Stimulated activated CD8-positive, alpha-beta memory T cell treated with anti-CD3 and anti-CD28 coated beads, Interleukin-15, amount 100 ng/mL, for 48 hours (primary cell): ENCODE measurements at places on chromosomes 1 and 21.

DNA sequence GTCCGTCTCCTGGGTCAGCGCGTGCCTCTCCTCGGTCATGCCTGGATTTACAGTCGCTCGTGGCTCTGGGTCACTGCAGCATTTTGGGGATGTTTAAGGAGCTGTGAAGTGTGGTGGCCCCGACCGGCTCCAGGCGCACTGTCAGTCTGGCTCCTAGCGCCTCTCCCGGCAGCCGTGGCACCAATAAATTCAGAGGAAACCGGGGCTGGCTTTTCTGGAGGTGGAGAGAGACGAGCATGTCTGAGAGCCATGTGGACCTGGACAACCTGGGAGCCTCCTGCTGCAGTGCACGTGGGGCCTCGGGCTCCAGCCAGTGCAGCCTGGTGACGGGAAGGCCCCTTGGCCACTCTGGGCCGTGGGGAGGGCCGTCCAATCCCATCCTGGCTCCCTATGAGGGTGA is 17.1 kb downstream of the PLCH2 start:
- DNase-seq, result no peak

- no peak for DNase-seq
Observed at GRCh38 chr1:216812966-216813365, 89.7 kb upstream of the ESRRG start.

DNA sequence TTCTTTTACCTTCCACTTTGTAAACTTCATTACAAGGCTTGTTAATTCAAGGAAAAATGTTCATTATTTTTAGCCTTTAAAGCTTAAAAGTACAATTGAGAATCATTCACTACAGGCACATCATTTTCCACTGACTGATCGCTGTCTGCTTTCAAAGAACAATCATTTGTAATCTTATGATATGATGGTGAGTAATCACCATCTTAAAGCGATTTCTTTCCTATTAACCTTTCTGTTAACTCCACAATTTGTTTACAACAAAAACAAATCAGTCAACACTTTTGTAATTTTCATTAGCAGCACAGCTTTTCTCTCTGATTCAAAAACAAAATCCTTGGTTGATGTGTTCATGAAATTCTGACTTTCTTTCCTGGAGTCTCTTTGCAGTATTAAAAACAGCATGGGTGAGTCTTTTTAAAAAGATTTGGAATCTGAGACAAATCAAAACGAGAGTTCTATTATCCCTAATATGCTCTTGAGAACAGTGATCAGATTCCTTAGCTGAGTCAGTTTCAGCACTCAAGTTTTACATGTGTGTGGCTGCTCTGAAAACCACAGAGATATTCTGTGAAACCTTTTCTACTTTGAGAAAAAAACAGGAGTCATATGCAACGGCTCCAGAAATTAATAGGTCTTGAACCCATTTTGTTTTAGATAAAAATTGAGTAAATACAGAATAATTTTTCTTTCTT is 145.8 kb upstream of the TMPRSS15 start:
- no peak for DNase-seq

DNA sequence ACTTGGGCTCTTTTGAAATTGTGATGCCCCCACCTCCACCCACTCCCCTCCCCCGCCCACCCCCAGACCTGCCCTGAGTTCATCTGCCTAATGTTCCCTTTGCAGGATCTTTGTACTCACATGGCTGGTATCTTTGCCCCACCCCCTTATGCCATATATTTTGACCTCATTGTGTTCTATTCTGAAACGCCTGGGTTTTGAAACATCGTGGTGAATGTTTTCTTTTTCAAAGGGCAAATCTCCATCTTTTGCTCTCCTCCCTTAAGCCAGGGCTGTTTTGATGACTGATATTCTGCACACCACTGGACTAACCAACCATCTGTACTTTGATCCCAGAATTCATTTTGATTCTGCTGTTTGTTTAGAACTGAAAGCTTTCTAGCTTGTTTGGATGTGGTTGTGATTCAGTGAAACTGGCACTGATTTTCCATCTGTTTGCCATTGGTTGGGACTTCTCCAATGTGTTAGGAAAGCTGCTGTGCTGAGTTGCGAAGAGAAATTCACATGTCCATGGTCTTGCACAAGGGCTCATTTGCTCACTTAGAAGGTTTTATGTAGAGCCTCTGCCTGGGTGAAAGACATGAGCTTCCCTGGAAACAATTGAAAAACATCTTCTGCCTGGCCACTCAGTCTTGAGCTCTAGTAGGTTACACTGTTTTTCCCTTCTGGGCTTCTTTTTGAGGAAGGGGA is 16.5 kb downstream of the SMAP2 start:
- no peak for DNase-seq

DNA sequence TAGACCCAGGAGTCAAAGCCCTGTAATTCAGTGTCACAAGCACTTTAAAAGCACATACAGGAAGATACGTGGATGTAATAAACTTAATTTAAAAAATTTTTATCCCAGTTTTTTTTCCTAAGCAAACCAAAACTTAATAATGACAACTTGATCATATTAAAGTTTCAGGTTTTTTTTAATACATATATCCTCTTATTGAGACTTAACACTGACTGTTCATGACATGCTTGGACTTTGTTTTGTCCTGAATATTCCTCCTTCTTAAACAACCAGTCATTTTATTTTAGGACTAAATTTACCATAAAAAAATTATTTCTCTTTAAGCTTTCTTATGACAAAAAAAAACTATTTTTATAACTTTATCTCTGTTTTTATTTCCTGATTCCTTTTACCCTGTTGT is 64.1 kb downstream of the WDR4 start:
- DNase-seq, result no peak

DNA sequence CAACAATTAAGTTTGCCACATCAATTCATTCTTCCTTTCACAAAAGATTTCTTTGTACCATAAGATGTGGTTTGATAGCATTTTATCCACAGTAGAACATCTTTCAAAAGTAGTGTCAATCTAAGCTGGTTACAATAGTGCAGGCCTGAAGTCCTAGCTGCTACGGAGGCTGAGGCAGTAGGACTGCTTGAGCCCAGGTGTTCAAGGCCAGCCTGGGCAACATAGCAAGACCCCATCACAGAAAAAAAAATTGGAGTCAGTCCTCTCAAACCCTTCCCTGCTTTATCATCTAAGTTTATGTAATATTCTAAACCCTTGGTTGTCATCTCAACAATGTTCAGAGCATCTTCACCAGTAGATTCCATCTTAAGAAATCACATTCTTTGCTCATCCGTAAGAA is 31.7 kb downstream of the DENND1B start:
- DNase-seq, result no peak

DNA sequence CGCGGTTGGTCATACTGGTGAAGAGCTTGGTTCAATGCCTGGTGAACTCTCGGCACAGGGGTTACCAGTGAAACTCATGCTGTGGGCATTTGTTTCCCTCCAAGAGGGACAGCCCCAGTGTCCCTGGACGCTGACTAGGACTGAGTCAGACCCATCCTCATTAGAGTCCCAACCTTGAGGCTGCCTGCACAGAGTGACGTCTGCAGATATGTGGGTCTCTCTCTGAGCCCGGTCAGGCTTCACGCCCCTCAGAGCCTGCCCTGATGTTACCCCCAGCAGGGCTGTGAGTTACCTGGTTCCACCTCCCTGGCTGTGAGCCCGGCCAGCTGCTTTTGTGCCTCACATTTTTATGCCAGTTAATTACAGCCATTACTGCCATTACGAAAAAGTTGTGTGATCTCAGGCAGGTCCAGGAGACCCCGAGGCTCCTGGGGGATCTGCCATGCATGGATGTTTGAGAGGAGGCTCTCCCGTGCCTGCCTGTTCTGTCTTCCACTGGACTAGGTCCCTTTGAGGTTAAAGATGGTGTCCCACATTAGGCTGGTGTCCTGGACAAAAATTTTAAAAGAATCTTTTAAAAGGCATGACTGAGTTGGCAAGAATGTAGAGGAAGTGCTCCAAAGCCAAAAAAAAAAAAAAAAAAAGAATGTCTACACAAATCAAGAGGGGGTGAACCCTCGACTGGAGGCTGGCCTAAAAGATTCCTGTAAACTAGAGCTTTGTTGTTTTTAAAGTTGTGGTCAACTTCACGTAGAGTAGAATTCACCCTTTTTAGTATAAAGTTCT is 36.6 kb upstream of the PADI1 start:
- DNase-seq, result no peak
